GM12864 (cell line): ENCODE measurements at places on chromosomes 5 and 9.

GRCh38 chr9:127509261-127509954 is 58.1 kb downstream of the LRSAM1 start:
- no peak for DNase-seq

GRCh38 chr9:133542002-133542401 is 7.5 kb downstream of the ADAMTSL2 start:
- DNase-seq = no peak

DNA sequence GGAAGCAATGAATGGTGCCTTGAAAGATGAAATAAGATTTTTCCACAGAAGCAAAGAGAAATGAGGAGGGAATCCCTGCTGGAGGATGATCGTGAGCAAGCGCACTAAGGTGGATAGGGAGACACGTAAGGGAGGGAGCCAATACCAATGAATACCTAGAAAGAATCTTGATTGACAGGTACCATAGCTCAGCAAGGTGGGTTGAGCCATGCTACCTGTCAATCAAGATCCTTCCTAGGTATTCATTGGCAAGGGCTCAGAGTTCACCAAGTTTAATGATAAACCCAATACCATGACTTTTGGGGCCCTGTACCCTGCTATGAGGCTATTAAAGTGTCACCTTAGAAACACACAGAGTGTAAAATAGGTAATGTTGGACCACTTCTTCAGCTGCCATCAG is 226.8 kb downstream of the GRIA1 start:
- no peak for DNase-seq

GRCh38 chr9:88544245-88544644 is 9.3 kb downstream of the NXNL2 start:
- DNase-seq = no peak

GRCh38 chr5:9480499-9480898 is 65.4 kb downstream of the SEMA5A start:
- DNase-seq = no peak

- no peak for DNase-seq
These were observed 256.8 kb upstream of the GRAMD2B start for GRCh38 chr5:126166368-126166767.

GRCh38 chr9:33165263-33166151 is 1.6 kb downstream of the B4GALT1 start:
- DNase-seq = no peak

DNA sequence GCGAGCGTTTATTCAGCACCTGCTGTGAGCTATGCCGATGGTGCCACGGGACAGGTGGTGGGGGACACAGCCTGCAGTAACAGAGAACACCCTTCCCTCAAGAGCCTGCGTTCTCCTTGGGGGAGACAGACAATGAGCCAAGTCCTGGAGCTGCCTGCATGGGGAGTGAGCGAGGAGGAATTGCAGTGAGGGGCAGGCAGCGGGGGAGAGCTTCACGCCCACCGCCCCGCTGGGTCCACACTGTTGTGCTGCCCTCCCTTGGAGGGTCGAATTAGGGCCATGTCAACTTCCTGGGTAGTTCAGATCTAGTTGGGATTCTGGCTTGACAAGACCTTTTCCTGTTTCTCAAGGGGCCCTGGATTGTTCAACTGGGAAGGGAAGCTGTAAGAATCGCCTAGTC is 55.5 kb upstream of the N4BP3 start:
- no peak for DNase-seq

DNA sequence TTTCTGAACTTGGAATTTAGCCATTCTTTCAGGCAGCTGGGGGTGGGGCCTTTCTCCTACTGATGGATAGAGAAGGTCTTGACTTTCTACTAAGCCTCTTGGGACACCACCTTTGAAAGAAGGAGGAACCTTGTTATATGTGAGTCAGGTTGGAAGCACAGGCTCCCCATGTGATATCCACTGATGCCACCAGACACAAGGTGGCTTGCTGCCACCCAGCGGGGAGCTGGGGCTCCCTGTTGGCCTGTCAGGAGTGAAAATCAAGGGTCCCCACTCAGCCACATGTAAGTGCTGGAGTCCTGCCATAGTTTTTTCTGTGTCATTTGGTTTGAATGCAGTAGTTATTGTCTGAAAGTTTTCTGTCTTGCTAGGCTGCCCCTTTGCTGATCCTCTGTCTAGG is 252.4 kb upstream of the NFIL3 start:
- no peak for DNase-seq

DNA sequence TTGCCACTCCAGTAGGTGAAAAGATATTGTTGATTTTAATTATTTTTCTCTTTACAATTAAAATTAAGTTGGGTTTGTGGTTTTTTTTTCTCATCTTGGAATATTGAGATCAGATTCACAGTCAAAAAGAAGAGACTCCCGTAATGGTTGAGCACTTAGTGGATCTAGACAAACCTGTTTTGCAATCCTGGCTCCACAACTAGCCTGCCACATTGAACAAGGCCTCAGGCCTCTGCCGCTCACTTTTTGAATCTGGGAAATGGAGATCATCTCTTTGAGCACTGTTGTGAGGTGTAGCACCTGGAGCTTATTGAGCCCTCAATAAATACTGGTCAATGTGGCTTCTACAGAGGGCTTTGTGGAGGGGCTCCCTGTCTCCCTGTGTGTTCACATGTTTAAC is 37.1 kb upstream of the RARS1 start:
- no peak for DNase-seq

DNA sequence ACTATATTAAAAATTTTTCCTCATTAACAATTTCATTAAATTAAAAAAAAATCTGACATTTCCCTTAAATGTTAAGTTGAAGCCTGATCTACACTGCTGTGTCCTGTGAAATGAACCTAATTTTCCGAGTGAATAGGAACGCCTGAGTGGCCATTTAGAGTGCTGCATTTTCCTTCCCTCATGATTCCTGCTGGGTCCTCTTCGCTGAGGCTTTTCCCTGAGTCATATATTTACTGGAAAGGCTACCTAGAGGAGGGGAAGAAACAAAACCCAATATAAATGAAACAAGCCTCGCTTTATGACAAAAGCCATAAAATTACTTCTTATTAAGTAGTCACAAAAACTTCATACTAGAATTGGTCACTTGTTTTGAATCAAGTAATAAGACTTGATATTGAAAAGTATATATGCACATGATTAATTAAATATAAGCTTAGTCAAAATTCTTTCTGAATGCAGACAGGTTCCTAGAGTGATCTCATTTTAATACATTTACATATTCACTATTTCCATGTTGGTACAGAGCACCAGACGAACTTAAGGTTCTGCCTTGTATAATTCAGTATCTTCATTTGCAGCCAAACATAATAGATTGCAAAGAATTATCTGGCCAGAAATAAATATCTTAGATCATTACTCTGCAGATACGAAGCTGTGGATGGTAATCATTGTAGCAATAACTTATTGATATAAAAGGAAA is 6.3 kb upstream of the ISCA1 start:
- no peak for DNase-seq

- DNase-seq = no peak
These were observed 23.3 kb downstream of the NOTCH1 start for GRCh38 chr9:136522314-136523237.

DNA sequence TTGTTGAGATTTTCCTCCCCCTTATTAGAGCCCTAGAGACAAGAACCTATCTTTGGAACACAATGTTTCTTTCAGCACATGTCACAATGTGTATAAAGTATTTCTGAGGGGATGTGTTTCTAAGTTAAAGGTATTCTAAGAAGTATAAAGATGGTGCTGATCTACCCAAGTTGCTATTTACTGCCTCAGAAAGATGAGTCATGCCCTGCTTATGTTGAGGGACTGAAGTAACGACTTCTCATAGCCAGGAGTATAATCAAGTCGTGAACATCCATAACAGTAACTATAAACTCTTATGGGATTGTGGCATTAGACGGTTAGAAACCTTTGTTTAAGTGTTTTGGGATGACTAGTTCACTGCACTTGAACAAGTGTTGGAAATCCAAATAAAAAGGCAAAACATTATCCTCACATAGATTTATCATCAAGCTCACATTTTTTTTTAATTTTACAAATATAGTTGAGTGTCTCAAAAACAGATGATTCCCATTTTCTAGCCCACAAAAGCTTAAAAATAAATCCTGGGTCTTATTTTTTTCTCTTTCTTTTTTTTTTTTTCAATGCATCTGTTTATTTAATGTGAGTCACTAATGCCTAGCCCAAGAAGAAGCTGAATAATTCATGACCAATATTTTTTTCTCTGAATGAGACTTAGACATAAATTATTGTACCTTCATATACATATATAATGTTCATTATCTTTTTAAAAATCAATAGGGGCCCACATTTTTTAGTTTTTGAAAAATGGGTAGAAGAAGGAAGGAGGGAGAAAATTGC is 12.2 kb upstream of the TMEM252 start:
- DNase-seq = no peak

GRCh38 chr9:113520109-113520642 is 56.6 kb downstream of the RGS3 start:
- DNase-seq = no peak

DNA sequence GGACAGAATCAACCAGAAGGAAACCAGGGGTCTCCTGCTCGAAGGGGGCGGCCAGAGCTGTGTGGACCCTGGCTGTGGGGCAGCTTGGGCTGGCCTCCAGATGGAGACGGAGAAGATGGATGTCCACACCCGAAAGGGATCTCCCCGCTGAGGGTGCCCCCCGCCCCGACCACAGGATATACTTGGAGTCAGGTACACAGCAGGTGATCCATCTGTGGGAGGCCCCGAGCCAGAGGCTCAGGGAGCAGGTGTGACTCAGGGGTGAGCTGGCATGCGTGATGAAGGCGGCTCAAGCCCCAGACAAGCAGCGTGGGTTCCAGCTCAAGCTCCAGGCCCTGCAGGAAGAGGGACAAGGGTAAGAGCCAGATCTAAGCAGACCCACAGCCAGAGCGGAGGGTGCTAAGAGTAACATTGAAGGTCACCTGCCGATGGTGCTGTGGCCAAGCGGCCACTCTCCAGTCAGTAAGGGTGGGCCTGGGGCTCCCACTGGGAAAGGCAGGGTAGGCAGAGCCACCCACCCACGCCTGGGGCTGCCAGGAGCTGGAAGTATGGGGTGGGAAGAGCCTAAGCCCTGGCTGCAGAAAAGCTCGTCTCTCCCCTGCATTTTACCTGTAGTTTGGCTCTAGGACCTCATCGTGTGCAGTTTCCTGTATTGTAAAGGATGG is 30.6 kb upstream of the MVB12B start:
- no peak for DNase-seq

- no peak for DNase-seq
These were observed 9.2 kb downstream of the POC5 start for GRCh38 chr5:75707911-75708509.

DNA sequence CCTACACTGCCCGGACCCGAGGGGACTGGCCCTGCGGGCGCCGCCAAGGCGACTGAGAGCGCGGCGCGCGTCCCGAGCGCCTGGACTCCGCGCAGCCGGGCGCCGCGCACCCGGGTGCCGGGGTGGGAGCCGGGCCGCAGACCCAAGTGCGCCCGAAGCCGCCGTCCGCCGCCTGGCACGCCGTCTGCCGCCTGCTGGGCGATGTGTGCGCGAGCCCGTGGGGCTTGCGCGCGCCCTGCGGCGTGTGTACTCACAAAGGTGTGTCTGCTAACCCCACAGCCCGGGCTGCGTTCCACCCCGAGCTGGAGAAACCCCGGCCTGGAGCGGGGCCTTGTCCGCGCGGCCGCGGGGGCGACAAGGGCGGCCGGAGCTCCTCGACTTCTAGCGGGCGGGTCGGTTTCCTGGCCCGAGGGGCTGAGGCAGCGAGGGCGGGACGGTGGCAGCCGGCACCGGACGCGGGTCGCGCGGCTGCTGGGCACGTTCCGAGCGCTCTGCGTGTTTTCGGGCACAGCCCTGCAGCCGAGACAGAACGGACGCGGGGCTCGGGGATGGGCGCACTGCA is 1.1 kb upstream of the ZSWIM6 start:
- no peak for DNase-seq

GRCh38 chr9:68947015-68947414 is 66.9 kb downstream of the PRKACG start:
- DNase-seq = no peak

- DNase-seq = no peak
These were observed 705.7 kb downstream of the CETN3 start for GRCh38 chr5:89703817-89704216.

- no peak for DNase-seq
These were observed 91.7 kb upstream of the RAPGEF1 start for GRCh38 chr9:131831380-131832165.

- DNase-seq = no peak
These were observed 602.7 kb upstream of the ZNF608 start for GRCh38 chr5:125348936-125349831.

GRCh38 chr5:142386137-142387023 is 61.6 kb upstream of the SPRY4 start:
- DNase-seq = no peak

- DNase-seq = no peak
These were observed 75.2 kb downstream of the ZNF608 start for GRCh38 chr5:124671193-124671592.

GRCh38 chr9:129008469-129008965 is 19.6 kb downstream of the SH3GLB2 start:
- DNase-seq = no peak

DNA sequence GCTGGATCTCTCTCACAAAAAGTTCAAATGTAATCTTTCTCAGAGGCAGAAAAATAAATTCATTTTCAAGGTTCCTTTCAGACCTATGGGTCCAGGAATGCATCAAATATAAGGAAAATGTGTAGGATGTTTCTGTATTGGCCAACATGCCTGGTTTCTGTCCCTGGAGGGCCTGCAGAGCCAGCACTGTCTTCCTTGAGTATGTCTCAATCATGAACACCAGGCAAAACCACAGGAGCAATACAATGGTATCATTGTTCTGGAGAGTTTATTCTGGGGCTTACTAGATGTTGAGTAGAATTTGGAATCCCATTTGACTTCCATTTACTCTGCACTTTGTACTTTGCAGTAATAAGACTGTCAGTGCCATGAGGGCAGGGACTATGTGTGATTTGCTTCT is 23.5 kb downstream of the INSYN2B start:
- no peak for DNase-seq

DNA sequence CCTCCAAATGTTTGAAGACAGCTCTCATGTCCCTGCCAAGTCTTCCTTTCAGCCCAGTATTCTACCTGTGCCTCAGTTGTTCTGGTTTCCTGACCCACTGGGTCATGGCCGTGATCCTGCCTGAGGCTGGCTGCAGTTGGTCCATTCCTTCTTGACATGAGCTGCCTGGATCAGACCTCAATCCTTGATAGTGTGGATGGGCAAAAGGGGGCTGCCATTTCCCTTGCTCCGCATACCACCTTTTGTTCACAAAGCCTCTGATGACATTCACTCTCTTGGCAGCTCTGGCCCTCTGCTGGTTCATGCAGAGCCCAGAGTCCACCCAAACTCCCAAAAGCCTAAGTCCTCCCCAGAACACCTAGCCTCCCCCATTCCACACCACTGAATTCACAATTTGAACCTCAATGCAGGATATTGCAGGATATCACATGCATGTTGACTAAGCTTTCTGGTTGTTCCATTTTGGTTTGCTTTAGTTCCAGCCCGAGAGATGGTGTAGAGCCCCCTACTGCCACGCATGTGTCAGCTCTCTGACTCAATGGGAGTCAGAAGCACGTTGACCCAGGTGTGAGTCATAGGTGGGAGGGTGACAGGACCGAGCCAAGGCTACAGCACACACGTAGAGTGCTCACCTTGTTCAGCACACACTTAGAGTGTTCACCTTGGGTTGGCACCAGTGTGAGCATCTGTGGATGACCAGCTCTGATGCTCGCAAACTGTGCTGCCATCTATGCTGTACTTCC is 137.2 kb downstream of the MTX3 start:
- peak; percentile 8 for DNase-seq
